ENCODE measurements at places on chromosomes 7 and 10.

DNA sequence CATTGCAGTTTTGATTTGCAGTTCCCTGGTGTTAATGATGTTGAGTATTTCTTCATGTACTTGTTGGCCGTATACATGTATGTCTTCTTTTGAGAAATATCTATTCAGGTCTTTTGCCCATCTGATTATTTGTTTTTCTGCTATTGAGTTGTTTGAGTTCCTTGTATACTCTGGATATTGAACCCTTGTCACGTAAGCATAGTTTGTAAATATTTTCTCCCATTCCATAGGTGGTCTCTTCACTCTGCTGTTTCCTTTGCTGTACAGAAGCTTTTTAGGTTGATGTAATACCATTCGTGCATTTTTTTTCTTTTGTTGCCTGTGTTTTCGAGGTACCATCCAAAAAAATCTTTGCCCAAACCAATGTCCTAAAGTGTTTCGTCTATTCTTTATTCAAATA lies 43.6 kb upstream of the LRRC17 start:
- no peak overlapping the region for H3K4me3 ChIP-seq
- no peak overlapping the region for H3K27ac ChIP-seq
- no peaks in the 10 kb centered on the region for H3K27me3 ChIP-seq
- H3K36me3 ChIP-seq: no peaks in the 10 kb centered on the region

DNA sequence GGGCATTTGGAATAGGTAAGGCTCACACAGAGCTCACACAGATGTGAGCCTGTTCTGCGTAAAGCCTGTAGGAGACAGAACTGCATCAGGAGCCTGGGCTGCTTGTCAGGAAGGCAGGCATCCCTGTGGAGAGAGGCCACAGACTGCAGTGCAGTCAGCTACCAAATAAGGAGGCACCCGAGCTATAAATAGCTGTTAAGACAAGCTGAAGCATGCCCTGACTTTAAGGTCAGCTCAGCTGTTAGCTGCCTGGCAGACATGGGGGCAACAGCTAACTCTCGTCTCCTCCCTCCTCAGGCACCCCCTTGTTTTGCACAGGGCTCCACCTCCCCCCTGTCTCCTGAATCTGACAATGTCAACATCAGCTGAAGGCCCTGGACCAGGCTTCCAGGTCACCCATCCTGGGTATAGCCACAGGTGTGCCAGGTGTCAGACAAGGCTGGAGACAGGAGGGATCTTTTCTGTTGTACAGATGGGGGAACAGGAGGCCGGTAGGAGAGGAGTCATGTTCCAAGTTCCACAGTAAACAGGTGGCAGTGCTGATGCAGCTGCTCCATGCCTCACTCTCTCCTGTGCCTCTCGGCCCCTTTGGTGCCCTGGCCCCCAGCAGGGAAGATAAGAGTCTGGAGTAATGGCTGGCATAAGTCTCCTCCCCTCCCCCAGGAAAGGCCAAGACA lies 27.6 kb upstream of the MKRN1 start:
- no peak overlapping the region for H3K4me3 ChIP-seq
- H3K4me1 ChIP-seq: no peaks in the 10 kb centered on the region
- no peaks in the 10 kb centered on the region for H3K27me3 ChIP-seq
- no peaks in the 10 kb centered on the region for H3K36me3 ChIP-seq
- DNase-seq: no peak

- peaks cover 13% of the 10 kb centered on the region for H3K36me3 ChIP-seq
- H3K27ac ChIP-seq: peak overlapping the region; percentile 83
- H3K4me1 ChIP-seq: peaks cover 62% of the 10 kb centered on the region
- H3K4me3 ChIP-seq: peak overlapping the region; percentile 99
- no peaks in the 10 kb centered on the region for H3K27me3 ChIP-seq
Measured at GRCh38 chr10:6581778-6582228, 1.7 kb upstream of the PRKCQ start.

- H3K27ac ChIP-seq: no peak overlapping the region
- no peak overlapping the region for H3K4me3 ChIP-seq
- no peaks in the 10 kb centered on the region for H3K4me1 ChIP-seq
- H3K27me3 ChIP-seq: peaks cover 2% of the 10 kb centered on the region
- no peaks in the 10 kb centered on the region for H3K36me3 ChIP-seq
Measured at GRCh38 chr10:117969592-117969991, 77.1 kb downstream of the RAB11FIP2 start.

DNA sequence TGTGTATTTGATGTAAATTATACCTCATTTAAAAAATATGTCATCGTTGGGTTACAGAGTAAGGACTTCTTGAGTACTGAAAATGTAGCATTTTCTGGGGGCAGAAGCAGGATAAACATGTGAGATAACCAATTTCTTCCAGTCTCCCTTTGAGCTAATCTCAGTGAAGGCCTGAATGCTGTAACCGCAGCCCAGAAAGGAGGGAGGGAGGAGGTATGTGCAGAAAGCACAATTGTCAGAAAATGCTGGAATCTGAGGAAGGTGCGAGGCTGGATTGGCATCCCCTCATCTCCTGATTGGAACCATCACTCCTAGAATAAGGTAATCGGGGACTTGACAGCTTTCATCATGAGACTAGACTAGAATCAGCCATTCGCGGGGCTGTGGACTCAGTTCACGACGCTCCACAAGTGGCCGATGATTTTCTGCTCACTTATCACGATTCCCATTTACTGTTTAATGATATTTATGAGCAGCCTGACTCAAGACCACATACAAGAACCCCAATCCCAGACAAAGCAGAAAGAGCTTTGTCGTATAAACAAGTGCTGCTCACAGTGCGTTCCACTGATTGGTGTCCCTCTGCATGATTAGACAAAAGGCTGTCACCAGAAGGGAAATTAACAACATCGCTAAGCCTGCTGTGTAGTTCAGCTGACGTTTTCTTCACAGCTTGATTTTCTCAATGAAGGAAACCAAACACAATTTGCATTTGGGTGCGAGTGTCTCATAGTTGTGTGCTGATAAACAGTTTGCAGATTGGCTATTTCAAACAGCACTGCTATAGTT lies 93.2 kb downstream of the SVIL start:
- H3K27me3 ChIP-seq: no peaks in the 10 kb centered on the region
- DNase-seq: no peak
- H3K4me1 ChIP-seq: no peaks in the 10 kb centered on the region

DNA sequence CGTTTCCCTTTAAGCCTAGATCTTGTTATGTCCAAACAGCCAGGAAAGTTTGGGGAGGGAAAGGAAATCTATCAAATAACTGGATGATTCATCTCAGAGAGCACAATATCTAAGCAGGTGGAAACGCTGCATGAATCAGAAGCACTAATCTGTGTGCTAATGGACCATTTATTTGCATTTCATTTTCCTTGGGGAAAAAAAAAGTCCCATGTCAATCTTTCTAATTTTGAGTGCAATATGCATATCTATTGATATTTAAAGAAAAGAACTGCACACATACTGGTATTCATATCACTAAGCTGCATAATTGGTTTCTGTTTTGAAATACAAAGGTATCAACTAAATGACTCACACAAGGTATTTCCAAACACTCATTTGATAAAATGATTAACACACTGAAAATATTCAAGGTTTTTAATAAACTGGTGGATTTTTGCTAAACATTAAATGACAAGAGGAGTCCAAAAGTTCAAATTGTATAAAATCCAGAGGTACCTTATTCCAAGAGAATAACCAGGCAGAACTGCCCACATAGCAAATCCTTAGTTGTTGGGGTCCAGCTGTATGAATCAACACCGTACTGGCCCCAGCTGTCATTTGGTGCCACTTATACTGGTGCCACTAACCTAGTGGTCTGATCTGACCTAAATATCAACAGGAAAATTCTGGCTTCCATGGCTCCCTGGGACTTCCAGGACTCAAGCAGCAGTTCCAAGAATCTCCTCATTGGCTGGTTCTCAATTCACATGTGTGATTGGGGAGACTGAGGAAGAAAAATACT lies 122.2 kb upstream of the SP4 start:
- H3K27me3 ChIP-seq: no peaks in the 10 kb centered on the region
- H3K27ac ChIP-seq: no peak overlapping the region
- H3K36me3 ChIP-seq: no peaks in the 10 kb centered on the region
- DNase-seq: no peak
- H3K4me3 ChIP-seq: no peak overlapping the region
